ENCODE measurements at places on chromosomes 6 and 20.

- DNase-seq = no peak
These were observed 87.6 kb downstream of the TTLL2 start for GRCh38 chr6:167412506-167412905.

- DNase-seq = peak; percentile 58
These were observed 1.6 kb downstream of the PSMA7 start for GRCh38 chr20:62141397-62142251.

DNA sequence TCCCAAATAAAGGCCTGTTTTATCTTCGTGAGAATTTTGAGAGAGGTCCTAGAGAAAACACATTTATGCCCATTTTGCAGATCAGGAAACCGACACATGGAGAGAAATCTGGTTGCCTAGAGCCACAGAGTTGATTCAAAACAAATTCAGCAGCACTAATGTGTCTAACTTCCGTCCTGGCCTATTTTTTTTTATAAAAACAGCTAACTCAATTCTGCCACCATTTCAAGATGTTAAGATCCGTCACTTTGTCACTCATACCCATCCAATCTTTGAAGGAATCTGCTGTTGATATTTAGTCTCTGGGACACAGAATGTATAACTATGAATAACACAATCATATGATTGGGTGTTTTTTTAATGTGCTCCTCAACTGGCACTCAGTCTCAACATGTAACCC is 611.1 kb upstream of the ARID1B start:
- DNase-seq = no peak

DNA sequence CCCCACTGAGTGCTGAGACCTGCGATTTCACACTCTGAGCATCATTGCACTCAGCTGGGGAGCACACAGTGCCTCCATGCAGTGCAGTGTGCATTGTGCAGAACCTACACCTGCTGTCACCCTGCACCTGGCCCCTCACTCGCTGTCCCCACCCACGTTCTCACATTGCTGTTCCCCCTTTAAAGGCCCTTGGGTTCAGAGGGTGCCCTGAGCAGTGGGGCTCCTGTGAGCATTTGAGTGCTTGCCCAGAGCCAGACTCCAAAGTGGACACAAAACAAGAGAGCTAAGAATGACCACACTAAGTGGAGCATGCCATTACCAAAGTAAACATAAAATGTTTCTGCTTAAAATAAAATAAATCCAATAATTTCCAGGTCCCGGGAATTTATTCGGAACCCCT is 131.0 kb upstream of the CST7 start:
- no peak for DNase-seq

Data from AG10803 (cell line).